Activated T-helper 9 cell treated with anti-CD3 and anti-CD28 coated beads, Interleukin-2, amount 50 U/mL, for 16 hours (primary cell): ENCODE measurements at places on chromosomes 5 and 9.

DNA sequence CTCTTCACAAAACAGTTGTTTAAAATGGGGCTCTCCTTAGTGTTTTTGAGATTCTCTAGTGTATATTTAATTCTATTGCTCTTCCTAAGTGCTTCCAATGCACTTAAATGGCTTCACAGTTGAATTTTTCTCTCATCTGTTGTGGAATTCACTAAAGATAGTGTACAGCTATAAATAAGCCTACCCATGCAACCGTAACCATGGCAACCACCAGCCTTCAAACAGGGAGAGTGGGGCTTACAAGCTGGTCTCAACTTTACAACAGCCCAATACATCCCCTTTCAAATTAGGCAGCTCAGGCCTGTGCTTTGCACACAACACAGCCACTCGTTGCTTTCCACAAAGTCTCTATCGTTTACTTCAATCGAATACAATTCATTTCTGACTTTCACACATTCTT is 144.0 kb upstream of the PLPPR1 start:
- DNase-seq = no peak

DNA sequence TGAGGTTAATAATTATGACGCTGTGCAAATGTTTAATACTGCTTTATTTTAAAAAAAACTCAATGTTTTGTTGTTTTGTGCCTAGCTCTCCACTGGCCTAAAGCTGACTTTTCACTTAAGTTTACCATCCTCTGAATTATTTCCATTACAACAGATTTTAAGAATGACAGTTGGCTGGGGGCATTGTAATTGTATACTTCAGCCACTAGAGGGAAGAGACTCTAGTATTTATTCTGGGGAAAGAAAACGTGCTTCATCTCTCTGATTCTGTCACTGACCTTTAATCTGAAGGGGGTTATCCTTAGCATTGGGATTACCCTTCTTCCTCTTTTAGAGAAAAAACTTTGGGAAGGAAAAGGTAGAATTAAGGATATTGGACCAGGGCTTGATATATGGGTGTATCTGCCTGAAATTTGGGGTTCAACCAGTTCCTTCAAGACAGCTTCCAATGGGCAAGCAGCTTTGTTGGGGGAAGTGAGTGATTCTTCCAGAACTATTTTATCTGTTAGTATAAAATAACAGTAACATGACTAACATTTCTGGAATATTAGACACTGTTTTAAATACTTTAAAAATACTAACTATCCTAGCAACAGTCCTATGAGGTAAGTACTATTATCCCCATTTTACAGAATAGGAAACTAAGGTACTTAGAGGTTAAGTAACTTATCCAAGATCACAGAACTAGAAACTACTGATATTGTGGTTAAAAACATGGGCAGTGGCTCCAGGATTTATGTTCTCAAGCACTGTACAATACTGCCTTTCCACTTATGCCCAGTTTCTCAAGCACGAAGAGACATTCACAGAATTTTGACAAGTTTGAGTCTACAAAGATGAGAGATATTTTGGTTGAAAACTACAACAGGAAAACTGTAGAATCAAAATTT is 208.4 kb downstream of the CD180 start:
- DNase-seq = no peak

- no peak for DNase-seq
These were observed 66.2 kb upstream of the ADCY2 start for GRCh38 chr5:7329712-7330111.

- DNase-seq = no peak
These were observed 6.3 kb downstream of the LHX3 start for GRCh38 chr9:136198605-136199083.

GRCh38 chr9:127084076-127085039 is 38.1 kb downstream of the ANGPTL2 start:
- no peak for DNase-seq

- no peak for DNase-seq
These were observed 29.5 kb upstream of the CYFIP2 start for GRCh38 chr5:157236423-157236822.

DNA sequence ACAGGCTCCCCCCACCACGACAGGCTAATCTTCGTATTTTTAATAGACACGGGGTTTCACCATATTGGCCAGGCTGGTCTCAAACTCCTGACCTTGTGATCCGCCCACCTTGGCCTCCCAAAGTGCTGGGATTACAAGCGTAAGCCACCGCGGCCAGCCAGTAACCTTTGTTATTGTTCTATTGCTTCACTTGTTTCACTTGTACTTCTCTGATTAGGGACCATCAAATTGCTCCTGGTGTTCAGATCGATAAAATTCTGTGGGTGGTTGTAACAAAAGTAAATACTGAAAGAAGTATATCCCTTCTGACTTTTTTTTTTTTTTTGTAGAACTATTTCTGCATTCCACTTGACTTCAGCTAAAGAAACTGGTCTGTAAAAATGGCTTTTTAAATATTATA is 445.5 kb upstream of the CDH10 start:
- DNase-seq = no peak

- DNase-seq = no peak
These were observed 200.3 kb downstream of the TLE1 start for GRCh38 chr9:81489046-81489445.

GRCh38 chr5:177456591-177456964 is 10.0 kb downstream of the PRR7 start:
- DNase-seq = no peak

GRCh38 chr5:154215571-154216325 is 25.2 kb downstream of the GALNT10 start:
- no peak for DNase-seq

- DNase-seq = no peak
These were observed 18.2 kb upstream of the NREP start for GRCh38 chr5:111775224-111775623.
